ENCODE measurements at places on chromosomes 1 and 21.

DNA sequence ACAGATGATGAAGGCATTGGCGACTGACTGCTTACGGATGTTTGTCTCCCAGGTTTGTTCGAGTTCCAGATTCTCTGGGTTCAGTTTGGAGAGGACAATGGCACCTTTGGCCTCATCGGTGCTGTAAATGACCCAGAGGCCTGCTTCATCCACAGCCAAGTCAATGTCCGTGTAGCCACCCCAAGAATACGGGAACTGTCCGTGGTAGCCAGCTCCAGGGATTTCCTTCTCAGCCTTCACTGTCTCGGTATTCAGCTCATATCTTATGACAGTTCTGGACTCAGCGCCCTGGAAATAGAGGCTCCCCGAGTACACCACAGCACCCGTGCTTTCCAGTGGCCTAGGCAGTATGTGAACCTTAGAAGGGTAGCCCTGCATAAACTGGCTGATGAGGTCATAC lies 14.1 kb downstream of the MYOCOS start:
- DNase-seq = no peak

- DNase-seq = no peak
Observed at GRCh38 chr1:37656026-37656425, 21.3 kb upstream of the RSPO1 start.

DNA sequence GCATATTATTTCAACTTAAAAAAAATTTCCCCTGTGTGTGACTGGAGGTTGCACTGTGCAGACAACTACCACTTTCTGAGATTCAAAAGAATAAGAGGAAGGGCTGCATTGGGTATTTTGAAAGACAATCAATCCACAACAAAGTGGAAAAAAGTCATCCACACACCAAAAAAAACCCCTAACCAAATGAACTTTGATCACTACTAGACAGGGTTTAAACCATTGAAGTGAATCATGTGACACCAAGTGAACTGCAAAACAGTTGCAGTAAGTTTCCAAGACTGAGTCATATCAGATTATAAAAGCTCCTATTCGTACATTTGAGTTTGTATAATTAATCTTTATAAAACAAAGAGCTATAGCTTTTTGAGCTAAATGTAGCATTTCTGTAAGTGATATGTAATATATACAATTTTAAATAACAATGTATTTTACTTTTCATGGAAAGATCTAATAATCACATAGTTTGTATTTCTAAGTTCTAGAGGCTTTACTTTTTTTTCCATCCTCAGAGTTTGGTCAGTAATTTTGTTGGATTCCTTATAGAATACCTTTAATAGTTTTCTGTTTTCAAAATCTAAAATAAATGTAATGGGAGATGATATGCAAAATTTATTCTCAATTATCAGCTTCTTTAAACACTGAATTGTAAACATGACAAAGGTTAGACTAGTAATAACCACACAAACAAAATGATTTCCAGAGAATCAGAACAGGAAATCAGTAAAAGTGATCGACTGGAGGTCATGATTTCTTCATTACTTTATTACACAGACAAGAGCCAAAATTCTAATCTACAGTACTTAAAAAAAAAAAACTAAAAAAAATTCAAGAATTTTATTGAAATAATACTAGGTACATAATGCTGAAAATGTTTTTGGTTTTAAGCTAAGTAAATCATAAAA lies 50.5 kb upstream of the GFI1 start:
- DNase-seq = peak; percentile 61

- DNase-seq = no peak
Observed at GRCh38 chr1:209618756-209619420, 33.3 kb downstream of the LAMB3 start.

DNA sequence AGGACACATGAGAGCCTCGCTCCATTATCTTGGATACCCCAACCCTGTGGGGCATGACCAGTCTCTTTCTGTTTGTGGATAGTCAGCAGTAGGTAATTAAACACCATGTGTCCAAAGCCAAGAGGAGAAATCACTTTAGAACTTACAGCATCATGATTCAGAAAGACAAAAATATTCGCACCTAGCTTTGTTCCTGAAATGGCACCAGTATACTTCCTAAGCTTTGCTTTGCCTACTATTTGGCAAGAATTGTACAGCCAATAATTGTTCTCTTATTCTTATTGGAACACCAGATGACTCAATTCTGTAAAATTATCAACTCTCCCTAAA lies 24.2 kb downstream of the TNFRSF9 start:
- no peak for DNase-seq

DNA sequence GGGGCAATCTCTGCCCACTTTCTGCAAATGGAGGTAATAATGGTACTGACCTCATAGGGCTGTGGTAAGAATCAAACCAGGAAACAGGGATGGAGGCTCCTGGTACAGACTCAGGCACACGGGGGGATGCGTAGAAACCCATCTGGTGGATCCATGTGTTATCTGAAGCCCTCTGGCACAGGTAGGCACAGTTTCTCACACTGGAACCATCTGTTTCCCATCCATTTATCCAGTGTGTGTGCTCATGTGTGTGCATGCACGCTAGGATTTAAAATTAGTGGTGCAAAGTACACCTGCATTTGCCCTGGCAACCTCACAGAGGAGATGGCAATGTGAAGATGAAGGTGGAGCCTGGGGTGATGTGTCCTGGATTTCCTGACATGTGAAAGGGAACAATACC lies 103.3 kb downstream of the RAVER2 start:
- DNase-seq = no peak

DNA sequence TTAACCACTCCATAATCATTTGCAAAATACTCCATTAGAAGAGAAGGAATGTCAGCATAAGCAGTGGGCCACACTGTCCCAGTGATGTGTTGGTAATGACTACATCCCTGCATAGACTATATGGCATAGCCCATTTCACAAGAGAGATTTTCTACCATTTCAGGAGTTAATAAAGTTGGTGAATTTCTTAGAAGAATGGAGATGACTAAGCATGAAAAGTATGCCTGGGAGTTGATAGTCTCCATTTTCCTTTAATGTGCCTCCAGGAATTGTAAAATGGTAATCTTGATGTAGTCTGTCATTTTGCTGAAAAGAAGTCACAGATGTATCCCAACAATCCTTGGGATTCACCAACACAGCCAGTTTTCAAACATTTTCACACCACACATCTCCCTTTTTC lies 608.8 kb upstream of the CHRM3 start:
- no peak for DNase-seq

DNA sequence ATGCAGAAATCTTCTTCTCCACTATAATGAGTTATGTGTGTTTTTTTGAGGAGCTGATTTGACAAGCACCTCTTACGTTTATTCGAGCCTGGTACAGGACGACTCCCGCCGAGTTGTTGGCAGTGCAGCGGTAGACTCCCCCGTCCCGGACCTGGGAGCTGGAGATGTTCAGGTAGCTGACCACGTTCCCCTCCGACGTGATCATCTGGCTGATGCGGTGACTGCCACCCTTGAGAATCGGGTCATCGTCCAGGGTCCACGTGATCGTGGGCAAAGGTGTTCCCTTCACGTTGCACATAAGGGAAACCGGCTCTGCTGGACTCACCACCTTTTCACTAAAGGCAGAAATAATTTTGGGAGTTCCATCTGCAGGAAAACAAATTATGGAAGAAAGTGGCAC lies 471.8 kb downstream of the PCP4 start:
- DNase-seq = no peak

- no peak for DNase-seq
Observed at GRCh38 chr21:38989745-38990423, 184.2 kb downstream of the ETS2 start.

- no peak for DNase-seq
Observed at GRCh38 chr1:204780630-204781029, 90.0 kb upstream of the NFASC start.

- no peak for DNase-seq
Observed at GRCh38 chr21:32055305-32055704, 182.5 kb downstream of the HUNK start.

GRCh38 chr1:37728416-37728815 lies 36.1 kb downstream of the CDCA8 start:
- no peak for DNase-seq

- no peak for DNase-seq
Observed at GRCh38 chr1:117169871-117170596, 40.7 kb downstream of the VTCN1 start.

- DNase-seq = peak; percentile 67
Observed at GRCh38 chr1:9207086-9207485, 27.5 kb upstream of the H6PD start.

DNA sequence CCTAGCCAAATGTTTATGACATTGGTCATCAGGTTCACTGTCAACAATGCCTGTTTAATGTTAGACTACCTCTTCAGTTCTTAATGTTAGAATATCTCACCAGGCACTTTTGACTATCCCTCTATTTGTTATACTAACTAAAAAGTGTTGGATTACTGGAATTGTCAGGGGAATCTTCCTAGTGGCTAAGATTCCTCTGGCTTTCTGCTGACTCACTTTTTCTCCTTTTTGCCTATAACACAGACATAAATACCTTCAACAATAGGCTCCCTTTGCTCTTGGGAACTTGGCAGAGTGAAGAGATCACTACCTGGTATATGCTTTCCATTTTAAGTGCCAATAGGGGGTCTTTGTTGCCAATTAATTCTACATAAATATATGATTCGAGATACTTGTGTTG lies 68.5 kb downstream of the TMEM200B start:
- no peak for DNase-seq

DNA sequence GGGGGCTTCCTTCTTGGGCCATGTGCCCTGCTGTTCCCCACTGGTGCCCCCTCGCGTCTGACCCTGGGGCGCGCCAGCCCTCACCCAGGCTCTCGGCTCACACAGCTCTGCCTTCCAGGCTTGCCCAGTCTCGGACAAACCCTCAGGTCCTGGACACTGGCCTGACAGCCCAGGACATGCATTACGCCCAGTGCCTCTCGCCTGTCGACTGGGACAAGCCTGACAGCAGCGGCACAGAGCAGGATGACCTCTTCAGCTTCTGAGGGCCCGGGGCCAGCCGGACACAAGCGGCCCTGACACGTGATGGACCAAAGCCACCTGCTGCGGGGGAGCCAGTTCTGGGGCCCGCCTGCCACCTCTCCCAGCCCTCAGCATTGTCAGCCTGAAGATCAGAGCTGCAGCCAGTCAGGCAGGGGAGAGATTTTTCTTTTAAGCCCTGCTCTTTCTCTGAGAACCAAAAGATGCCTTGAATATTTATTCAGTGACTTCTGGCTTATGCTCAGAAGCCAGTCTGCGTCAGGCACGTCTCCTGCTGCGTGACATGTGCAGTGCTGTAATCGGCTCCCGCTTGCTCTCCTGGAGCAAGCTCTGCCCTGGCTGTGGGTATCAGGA lies 23.4 kb downstream of the LDLRAP1 start:
- DNase-seq = no peak

GRCh38 chr1:224739997-224740684 lies 124.0 kb downstream of the CNIH3 start:
- peak; percentile 63 for DNase-seq

- no peak for DNase-seq
Observed at GRCh38 chr1:219405531-219406331, 207.2 kb downstream of the ZC3H11B start.

- no peak for DNase-seq
Observed at GRCh38 chr1:160053548-160054365, 16.2 kb downstream of the KCNJ10 start.

DNA sequence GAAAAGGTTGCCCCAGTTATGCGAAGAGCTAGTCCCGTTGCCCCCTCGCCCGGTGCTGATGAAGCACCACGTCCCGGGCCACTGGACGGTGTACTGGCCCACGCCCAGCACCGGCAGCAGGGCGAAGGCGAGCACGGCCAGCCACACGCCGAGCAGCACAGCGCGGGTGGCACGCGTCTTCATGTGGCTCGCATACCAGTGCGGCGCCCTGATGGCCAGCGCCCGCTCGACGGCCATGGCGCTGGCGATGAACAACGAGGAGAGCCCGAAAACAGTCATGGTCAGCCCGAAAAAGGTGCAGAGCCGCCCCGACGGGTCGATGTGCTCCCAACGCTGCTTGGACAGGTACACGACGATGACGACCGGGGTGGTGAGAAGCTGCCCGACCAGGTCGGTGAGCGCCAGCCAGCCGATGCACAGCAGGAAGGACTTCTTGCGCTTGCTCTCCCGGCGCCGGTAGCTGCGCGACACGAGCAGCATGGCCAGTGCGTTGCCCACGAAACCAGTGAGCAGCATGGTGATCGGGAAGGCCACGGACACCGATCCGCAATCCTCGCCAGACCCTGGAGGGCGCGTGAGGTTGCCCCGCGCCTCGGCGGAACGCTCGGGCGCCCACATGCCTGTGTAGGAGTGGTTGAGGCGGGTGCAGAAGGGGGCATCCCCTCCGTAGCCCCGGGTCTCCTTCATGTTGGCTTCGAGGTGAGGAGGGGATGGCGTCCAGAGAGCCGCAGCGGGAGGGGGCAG lies 553 bp downstream of the PTGER3 start:
- DNase-seq = no peak

- DNase-seq = no peak
Observed at GRCh38 chr1:8482979-8483381, 165.1 kb downstream of the SLC45A1 start.

DNA sequence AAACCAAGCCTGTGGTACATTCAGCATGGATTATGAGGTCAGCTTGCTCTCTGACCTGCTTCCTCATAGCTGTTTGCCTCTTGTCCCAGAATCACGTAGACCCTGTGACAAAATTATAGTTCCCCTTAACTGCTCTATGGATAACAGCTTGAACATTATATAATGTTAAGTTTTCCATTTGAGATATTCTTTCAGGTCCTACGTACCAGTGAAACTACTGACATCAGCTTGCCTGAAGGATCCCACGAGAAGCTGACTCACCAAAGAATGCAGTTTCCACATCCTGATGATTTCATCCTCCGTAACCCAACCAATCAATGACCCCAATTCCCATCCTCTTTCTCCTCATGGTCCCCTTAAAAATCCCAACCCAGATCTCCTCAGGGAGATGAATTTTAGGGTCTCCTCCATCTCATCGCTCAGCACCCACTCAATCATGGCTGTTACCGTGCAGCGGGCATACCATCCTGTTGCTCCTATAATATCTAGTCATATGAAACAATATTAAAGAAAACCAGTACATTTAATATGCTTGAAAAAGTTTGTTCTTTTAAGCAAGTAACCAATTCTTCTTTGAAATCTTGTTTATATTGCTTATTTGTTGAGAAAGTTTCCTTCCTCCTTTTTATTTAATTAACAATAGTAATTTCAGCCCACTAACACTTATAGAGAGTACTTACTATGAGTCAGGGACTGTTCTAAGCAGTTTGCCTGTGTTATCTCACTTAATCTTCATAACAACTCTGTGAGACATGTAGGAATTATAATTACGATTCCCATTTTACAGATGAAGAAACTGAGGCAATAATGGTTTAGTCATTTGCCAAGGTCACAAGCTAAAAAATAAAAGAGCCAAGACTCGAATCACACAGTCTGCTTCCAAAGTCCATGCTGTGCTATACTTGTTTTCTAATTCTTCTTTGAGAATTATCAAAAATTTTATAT lies 27.4 kb downstream of the CHML start:
- DNase-seq = no peak

GRCh38 chr1:246678816-246679793 lies 45.1 kb upstream of the SCCPDH start:
- no peak for DNase-seq

- no peak for DNase-seq
Observed at GRCh38 chr1:182119631-182120030, 58.1 kb upstream of the ZNF648 start.

Measured in GM13977 (cell line).